ENCODE measurements at places on chromosomes 3 and 15.

GRCh38 chr3:70090322-70090913, 90.9 kb downstream of the SAMMSON start:
- no peak for DNase-seq

DNA sequence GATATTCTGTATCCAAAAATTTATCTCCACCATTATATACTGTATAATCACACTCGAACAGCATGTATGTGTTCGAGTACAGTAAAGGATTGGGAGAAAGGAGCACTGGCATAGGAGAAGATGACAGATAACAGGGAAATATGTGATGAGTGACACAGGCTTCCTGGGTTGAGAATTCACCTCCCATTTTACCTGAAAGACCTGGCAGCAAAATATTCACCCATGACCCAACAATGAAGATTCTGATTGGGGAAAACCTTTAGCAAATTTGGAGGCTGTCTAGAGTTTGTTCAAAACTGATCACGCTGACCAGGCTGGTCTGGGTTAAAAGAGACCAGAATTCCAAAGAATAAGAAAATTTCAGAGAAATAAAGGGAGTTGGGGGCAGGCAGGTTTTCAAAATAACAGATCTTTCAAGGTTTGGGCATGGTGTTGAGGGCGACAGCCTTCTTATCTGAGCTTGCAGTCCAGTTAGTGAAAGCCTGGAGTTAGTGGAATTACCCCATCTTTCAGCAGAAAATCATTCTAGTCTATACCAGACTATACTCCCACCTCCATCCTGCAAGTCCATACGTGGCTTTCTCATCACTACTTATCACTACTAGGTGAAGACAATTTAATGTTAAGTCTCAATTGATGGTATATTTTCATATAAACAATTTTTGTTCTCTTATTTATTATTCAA, 42.8 kb upstream of the RSL24D1 start:
- DNase-seq: no peak

GRCh38 chr15:78915341-78916087, 29.3 kb downstream of the CTSH start:
- no peak for DNase-seq

GRCh38 chr3:62785384-62785783, 89.8 kb downstream of the CADPS start:
- DNase-seq: no peak

- no peak for DNase-seq
These were observed 2.6 kb upstream of the DAPK2 start for GRCh38 chr15:64048781-64049460.

DNA sequence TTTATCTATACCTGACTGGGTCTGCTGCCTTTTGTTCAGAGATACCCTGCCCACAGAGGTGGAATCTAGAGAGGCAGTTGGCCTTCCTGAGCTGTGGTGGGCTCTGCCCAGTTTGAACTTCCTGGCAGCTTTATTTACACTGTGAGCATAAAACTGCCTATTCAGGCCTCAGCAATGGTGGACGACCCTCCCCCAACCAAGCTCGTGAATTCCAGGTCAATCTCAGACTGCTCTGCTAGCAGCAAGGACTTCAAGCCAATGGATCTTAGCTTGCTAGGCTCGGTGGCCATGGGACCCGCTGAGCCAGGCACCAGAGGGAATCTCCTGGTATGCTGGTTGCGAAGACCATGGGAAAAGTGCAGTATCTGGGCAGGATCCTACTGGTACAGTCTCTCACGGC, 270.2 kb downstream of the CADM2 start:
- DNase-seq: no peak

- DNase-seq: no peak
These were observed 166.0 kb downstream of the DPH6 start for GRCh38 chr15:35379972-35380371.

- DNase-seq: no peak
These were observed 36.9 kb upstream of the TRIM59 start for GRCh38 chr3:160486459-160486869.

DNA sequence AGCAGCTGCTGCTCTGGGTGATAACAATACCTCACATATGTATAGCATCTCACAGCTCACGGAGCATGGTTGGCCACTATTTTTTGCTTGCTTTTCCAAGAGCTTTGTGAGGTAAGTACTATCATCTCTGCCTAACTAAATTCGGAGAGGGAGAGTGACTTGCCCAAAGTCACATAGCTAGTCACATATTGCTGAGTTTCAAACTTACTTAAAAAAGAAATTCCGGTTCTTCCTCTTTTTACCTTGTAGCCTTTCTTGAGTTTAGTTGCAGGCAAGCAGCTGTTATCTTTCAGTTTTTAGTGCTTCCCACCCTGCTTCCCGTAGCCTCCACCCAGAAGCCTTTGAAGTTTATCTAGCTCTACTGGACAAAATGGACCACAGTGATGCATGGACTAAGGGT, 309.2 kb downstream of the PDCD6IP start:
- no peak for DNase-seq

DNA sequence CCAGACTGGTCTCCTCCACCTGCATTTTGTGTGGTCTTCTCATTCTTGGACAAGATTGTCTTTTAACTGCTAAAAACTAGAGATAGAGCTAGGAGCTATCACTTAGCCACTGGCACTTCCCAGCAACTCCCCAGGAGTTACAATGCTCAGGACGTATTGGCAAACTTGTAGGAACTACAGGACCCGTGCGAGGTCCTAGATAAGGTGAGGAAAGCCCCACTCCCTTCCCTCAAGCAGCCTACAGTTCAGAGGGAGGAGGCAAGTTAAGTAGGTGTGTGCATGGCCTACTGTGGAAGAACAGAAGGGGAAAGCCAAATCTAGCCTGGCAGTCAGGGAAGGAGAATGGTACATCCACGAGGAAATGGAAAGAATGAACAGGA, 504.7 kb upstream of the PROK2 start:
- no peak for DNase-seq

DNA sequence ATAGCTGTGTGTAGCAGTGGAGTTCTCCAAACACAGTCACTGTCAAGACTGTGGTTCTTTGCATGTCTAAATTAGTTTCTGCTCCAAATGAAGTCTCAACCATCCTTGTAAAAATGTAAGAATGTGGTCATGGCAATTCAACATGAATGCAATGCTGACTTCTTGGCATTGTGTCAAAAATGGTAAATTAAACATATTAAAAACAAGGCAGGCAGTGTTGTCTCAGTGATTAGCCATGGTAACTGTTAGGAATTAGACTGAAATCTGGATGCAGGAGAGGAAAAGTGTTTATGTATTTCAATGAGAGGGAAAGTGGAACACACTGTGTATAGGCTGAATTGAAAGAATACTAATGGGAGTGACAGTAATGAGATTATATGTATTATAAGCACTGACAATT, 597.2 kb downstream of the EDEM1 start:
- DNase-seq: no peak

- DNase-seq: no peak
These were observed 60.7 kb upstream of the SGO1 start for GRCh38 chr3:20246662-20247061.

DNA sequence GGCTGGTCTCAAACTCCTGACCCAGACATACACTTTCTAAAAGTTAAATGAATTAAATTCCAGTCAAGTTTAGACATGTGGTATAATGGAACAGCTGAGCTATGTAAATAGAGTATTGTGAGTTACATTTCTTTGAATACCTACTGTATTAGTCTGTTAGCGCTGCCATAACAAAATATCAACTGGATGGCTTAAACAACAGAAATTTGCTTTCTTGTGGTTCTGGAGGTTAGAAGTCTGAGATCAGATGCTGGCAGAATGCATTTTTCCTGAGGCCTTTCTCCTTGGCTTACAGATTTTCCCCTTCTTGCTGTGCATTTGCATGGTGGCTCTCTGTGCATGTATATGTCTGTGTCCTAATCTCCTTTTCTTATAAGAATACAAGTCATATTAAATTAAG, 101.5 kb upstream of the TGFBR2 start:
- no peak for DNase-seq

DNA sequence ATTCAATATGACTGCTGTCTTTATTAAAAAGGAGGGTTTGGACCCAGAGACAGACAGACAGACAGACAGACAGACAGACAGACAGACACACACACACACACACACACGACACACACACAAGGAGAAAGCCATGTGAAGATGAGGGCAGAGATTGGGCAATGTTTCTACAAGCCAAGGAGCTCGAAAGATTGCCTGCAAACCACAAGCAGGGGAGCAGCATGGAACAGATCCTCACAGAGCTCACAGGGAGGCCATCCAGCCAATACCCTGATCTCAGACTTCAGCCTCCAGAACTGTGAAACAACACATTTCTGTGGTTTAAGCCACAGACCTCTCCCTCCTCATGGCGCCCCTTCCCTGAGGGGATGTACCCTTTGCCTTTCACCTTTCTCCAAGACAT, 35.8 kb upstream of the ABHD2 start:
- no peak for DNase-seq

- DNase-seq: no peak
These were observed 57.6 kb upstream of the GATA2 start for GRCh38 chr3:128550471-128551126.
